ENCODE measurements at places on chromosomes 3 and 15.

GRCh38 chr15:29945943-29946596, 123.8 kb upstream of the TJP1 start:
- DNase-seq, result no peak

DNA sequence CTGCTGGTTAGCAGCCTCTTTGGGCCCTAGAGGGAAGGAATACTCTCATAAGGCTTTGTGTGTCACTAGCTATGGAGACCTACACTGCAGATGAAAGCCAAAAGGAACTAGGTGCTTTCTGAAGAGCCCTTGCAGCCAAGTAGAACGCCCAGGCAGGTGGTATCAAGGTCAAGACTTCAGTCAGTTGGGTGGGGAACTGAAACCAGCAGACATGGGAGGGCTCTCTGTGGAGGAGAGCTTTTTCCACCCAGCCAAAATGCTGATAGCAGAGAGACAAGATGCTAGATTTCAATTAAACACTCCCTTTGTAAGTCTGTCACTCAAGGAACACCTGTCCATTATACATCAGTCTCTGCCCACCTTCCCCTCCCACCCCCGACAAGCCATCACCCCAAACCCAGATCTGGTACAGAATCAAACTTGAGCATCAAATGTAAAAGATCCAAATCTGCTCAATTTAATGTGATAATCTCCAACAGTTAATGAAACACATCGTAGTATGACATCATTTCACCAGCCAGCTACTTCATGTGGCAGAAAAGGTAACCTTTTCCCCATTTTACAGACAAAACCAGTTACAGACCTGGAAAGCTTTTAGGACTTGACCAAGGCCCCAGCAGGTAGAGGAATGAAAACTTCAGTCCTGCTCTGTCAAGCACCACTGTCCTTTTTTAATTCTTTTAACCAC, 14.6 kb downstream of the MRPS25 start:
- no peak for DNase-seq

- DNase-seq, result no peak
These were observed 42.4 kb downstream of the PCSK6 start for GRCh38 chr15:101447168-101447533.

- no peak for DNase-seq
These were observed 271.9 kb downstream of the FEZF2 start for GRCh38 chr3:62101488-62101887.

DNA sequence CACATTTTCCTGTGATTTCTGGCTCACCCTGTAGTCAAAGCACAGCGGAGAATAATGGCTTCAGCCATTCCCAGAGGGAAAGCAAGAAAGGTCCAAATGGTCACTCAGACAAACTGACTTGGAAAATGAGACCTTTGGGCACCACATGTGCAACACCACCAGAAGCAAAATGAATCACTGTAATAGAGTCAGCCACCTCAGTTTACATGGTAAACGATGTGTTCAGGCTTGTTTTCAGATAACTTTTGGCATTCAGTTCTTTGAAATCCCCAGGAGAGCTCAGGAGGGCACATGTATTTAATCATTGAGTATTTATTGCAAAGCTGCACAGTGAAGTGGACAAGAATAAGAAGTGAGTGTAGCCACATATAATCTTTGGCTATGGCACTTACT, 38.4 kb upstream of the ALCAM start:
- DNase-seq, result no peak

GRCh38 chr15:58440922-58441321, 9.1 kb downstream of the LIPC start:
- DNase-seq, result no peak

DNA sequence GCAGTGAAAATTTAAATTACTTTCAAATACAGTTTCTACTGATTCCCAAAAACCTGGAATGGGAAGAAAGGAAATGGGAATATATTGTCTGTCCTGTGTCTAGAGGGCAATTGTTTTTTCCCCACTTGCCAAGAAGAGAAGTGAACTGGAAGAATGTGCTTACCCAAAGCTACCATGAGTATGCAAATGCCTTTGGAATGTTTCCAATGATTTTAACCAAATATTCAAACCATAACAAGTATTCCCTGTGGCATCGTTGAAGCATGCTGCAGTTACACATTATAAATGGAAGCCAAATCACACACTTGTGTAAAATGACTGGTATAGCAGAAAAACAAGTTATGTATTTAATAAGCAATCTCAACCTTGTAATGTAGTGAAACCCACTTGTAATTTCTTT, 368.2 kb downstream of the GBE1 start:
- DNase-seq, result no peak

DNA sequence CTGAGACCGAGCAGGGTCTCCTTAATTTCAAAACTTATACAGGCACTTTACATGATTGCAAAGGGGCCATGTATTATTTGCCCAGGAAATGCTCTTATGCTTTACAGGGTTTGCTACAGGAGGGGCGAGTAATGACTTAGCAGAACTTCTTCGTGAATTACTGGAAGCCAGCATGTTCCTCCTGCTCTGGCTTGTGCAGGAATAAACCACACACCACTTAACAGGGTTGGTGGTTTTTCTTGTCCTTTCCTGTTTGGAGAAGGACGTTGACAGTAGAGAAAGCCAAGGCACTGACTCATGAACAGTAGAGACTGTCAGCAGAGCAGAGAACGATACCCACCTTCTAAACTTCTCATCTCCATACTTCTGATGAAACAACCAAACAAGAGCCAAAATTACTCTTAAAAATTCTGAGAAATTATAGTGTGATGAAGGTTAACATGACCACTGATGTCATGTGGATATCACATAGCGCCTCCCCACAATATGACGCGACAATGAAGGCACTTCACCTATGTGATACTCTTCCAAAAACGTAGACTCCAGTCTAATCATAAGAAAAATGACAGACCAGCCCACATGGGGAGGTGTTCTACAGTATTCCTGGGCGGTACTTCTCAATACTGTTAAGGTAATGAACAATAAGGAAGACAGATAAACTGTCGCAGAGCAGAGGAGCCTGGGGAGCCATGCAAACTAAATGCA, 24.7 kb upstream of the MCTP2 start:
- DNase-seq, result peak; percentile 25

- DNase-seq, result peak; percentile 27
These were observed 23.2 kb upstream of the IP6K2 start for GRCh38 chr3:48739955-48740823.

DNA sequence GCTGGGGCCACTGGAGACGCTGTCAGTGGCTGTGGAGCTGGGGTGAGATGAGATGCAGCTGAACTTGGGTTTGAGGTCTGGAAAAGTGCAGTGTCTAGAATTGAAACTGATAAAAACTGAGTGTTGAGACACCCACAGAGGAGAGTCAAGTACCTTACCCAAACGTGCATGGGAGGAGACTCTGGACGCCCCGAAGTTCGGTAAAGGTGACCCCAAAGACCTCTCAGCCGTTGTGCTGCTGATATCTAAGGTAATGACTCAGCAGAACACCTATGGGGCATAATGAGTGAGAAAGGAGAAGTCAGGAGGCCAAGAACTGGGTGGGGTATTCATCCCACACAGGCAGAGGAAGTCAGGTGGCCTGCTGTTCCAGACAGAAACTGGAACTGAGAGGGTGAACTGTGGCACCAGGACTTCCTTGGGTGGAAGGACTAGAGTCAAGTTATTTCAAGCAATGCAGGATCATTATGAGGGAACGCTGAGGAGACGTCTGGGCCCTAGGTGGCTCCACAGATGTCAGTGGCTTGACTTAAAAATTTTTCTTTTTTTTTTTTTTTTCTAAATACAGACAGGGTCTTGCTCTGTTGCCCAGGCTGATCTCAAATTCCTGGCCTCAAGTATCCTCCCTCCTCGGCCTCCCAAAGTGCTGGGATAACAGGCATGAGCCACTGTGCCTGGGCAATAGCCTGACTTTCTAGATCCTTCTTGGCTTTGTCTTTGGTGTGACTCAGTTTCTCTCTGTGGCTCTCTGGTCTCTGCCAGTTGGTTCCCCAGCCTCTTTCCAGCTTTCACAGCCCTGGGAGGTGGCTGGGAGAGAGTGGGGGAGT, 67.6 kb upstream of the GCNT3 start:
- DNase-seq, result no peak

DNA sequence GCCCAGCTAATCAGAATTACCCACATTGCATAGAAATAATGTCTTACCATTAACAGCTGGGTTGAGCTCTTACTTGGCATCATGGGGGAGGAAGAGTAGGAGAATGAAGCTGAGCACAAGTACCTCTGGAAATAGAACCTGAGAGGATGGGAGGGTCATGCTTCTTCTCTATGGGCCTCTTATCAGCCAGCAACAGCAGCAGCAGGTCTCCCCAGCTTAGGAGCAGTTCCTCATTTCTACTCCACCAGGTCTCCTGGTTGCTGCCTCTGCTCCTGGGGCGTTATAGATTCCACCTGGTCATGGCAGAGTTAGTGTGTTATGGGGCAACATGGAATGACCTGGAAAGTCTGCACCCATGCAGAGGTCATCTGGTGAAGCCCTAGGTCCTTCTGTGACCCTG, 3.4 kb downstream of the FSD2 start:
- DNase-seq, result no peak

- no peak for DNase-seq
These were observed 539 bp upstream of the MGLL start for GRCh38 chr3:127822682-127823425.

- DNase-seq, result no peak
These were observed 82.3 kb upstream of the NPHP3 start for GRCh38 chr3:132804498-132804897.

GRCh38 chr3:7651274-7651673, 790.4 kb downstream of the GRM7 start:
- no peak for DNase-seq

- DNase-seq, result no peak
These were observed 8.8 kb downstream of the BCL6 start for GRCh38 chr3:187736418-187736871.

DNA sequence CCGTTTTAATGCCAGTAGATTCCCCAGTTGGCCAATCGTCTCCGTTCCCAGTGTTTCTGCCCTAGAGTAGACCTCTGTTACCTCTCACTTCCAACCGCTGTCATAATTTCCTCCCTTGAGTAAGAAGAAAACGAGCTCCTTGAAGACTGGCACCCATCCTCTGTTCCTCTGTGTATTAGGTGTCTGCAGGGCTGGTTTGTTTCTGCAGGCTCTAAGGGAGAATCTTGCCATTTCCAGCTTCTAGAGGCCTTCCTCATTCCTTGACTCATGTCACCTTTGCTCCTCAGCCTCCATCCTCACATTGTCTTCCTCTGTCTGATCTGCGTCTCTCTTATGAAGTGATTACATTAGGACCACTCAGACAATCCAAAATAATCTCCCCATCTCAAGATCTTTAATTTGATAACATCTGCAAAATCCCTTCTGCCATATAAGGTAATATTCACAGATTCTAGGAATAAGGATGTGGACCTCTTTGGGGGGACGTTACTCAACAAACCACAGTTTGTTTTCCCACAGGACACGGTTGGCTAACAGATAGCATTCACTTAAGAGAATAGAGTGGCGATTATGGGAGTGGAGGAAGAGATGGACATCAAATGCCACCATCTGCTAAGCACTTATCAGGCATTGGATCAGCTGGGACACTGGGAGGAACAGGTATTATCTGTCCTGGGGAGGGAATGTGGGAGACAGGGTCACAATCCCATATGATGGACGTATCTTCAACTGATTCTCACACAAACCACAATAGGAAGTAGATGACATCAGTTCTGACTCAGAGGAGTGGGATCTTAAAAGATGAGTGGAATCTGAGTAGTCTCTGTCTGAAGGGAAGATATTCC, 17.1 kb downstream of the ARHGAP31 start:
- DNase-seq, result no peak

DNA sequence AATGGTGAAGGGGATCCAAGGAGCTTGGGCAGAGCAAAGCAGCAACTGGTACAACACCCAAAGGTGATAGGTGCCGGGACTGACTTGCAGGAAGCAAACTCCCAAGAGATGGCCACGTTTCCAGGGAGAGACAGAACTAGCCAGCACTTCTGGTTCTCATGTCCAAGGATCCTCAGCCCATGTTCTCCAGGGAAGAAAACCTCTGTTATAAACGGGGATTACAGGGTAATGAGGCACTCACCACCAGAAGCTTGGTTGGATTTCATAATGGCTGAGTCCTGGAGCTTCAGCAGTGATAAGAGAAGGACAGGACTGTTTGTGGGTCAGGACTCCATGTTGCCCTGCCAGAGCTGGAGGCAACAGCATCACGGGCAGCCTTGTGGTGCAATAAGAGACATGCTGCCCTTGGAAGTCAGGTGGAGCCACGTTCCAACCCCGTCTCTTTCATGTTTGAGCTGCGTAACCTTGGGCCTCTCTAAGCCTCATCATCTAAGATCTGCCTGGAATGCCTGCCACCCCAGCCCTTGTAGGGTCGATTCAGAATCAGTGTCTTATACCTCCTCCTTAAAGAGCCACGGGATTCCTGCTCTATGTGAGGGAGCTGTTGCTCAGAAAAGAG, 181.0 kb downstream of the ABHD5 start:
- DNase-seq, result no peak

- DNase-seq, result peak; percentile 92
These were observed 47.0 kb downstream of the OXNAD1 start for GRCh38 chr3:16311960-16312451.

Data from CMK (cell line).